ENCODE measurements at places on chromosomes 7 and 10. TPM values are rescaled to one million over a fixed set of nuclear protein-coding genes. Genes with fewer than 3 reads are reported as not detected.
A peak's percentile ranks its signal among the peaks of the same experiment; 100 is the strongest.

DNA sequence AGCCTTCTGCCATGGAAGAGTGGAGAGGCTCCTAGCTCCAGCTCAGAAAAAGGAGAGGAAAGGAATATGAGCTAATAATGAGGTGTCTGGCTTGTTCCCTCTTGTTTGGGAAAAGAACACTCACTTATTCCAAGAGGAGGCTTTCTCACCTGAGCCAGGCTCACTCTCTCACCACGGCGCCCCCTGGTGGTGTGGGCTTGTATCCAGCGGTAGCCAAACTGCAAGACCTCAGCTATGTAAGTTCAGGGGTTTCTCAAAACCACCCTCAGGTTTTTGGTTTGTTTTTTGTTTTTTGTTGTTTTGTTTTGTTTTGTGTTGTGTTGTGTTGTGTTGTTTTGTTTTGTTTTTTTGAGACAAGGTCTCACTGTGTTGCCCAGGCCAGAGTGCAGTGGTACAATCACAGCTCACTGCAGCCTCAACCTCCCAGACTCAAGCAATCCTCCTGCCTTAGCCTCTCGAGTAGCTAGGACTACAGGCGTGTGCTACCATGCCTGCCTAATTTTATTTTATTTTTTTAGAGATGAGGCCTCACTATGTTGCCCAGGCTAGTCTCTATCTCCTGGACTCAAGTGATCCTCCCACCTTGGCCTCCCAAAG, 124.0 kb downstream of the TMEM130 start:
- no peaks in the 10 kb centered on the region for H3K4me1 ChIP-seq
- H3K27ac ChIP-seq: no peak overlapping the region
- peak; percentile 93 for DNase-seq

GRCh38 chr10:99908512-99908911, 101.2 kb downstream of the DNMBP start:
- H3K36me3 ChIP-seq: peaks cover 56% of the 10 kb centered on the region
- no peak for DNase-seq
- H3K4me1 ChIP-seq: peaks cover 3% of the 10 kb centered on the region
- no peak overlapping the region for H3K27ac ChIP-seq

DNA sequence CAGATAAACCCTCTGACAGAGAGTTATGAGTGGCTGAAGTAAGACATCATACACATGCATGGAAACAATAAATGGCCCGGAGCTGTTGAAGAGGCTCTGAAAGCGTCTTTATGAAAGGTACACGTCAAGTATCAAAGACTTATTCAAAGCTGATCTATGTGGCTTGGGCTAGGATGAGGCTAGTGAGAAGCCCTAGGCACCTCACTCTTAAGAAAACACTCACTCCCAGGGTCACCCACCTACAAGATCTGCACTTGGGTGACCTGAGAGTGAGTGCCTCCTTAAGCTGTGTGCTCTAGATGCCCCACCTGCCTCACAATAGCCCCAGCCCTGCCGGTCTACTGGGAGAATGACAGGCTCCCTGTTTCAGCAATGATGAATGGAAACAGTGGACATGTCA, 1.1 kb upstream of the GIMAP1 start:
- peaks cover 10% of the 10 kb centered on the region for H3K36me3 ChIP-seq
- H3K27ac ChIP-seq: peak overlapping the region; percentile 79
- no peaks in the 10 kb centered on the region for H3K27me3 ChIP-seq
- no peak overlapping the region for H3K4me3 ChIP-seq
- no peak for DNase-seq
- peaks cover 26% of the 10 kb centered on the region for H3K4me1 ChIP-seq

Gene SH2B2
- total RNA-seq: 5.7 TPM

- H3K27me3 ChIP-seq: no peaks in the 10 kb centered on the region
- peaks cover 10% of the 10 kb centered on the region for H3K4me1 ChIP-seq
- H3K4me3 ChIP-seq: no peak overlapping the region
- H3K27ac ChIP-seq: no peak overlapping the region
- no peak for DNase-seq
Observed at GRCh38 chr7:17293481-17293880, 5.0 kb upstream of the AHR start.

GRCh38 chr7:40047661-40048060, 86.8 kb downstream of the MPLKIP start:
- no peak overlapping the region for H3K27ac ChIP-seq
- DNase-seq: no peak
- H3K36me3 ChIP-seq: no peaks in the 10 kb centered on the region
- H3K27me3 ChIP-seq: no peaks in the 10 kb centered on the region
- no peak overlapping the region for H3K4me3 ChIP-seq
- H3K4me1 ChIP-seq: no peaks in the 10 kb centered on the region

GRCh38 chr7:83517035-83517700, 131.8 kb downstream of the SEMA3E start:
- no peak overlapping the region for H3K27ac ChIP-seq
- no peaks in the 10 kb centered on the region for H3K27me3 ChIP-seq
- no peak for DNase-seq
- no peak overlapping the region for H3K4me3 ChIP-seq
- no peaks in the 10 kb centered on the region for H3K36me3 ChIP-seq

Gene ANKRD61
- 0.29 TPM for total RNA-seq

DNA sequence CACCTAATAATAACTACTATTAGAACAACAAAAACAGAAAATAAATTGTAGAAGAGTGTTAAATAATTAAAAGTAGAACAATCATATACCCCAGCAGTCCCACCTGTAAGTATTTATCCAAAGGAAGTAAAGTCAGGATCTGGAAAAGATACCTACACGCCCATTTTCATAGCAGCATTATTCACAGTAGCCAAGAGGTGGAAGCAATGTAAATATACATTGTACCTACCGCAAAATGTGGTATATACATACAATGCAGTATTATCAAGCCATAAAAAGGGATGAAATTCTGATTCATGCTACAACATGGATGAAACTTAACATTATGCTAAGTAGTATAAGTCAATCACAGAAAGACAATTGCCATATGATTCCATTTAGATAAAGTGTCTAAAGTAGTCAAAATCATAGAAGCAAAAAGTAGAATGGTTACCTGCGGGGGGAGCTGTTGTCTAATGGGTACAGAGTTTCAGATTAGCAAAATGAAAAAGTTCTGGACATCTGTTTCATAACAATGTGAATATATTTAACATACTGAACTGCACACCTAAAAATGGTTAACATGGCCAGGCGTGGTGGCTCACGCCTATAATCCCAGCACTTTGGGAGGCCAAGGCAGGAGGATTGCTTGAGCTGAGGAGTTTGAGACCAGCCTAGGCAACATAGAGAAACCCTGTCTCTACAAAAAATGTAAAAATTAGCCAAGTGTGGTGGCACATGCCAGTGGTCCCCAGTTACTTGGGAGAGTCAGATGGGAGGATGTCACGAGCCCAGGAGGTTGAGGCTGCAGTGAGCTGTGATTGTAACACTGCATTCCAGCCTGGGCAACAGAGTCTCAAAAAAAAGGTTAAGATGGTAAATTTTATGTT, 6.0 kb upstream of the TMED4 start:
- no peak overlapping the region for H3K4me3 ChIP-seq
- H3K36me3 ChIP-seq: no peaks in the 10 kb centered on the region
- DNase-seq: no peak
- no peak overlapping the region for H3K27ac ChIP-seq
- H3K4me1 ChIP-seq: peaks cover 6% of the 10 kb centered on the region

DNA sequence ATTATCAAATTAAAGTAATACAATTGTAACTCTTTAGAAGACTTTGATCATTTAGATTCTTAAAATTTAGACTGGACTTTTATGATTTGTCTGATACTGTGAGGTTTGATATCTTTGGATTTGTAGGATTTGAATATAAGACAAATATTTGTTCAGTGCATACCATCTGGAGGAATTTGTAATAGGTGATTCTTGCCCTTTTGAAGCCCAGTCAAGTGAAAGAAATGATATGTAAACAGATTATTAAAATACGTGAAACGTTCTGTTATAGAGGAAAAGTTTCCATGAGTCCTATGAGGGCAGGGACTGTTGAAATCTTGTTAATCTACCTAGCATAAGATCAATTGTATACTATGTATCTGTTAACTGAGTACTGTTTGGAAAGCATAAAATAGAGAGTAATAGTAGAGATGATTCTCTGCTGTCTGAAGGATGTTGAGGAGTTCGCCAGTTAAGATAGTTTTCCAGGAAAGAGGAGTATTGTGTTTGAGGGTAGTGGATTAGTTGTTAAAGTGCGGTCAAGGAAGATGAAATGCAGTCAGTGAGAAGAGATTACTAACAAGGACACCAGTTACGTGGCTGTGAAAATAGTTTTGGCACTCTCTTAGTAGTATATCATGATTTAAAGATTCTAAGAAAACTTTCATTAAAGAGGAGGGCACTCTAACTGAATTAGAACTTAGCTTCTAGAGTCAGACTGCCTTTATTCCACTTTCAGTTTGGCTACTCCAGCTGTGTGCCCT, 14.4 kb downstream of the PDCD4 start:
- no peak overlapping the region for H3K4me3 ChIP-seq
- H3K36me3 ChIP-seq: no peaks in the 10 kb centered on the region
- peaks cover 4% of the 10 kb centered on the region for H3K4me1 ChIP-seq
- H3K27me3 ChIP-seq: no peaks in the 10 kb centered on the region
- no peak for DNase-seq

Gene TMEM236
- 2.4 TPM for total RNA-seq

Gene HYAL4
- total RNA-seq: not detected

GRCh38 chr7:27964820-27965219, 215.8 kb downstream of the JAZF1 start:
- no peaks in the 10 kb centered on the region for H3K27me3 ChIP-seq
- no peak for DNase-seq
- H3K4me1 ChIP-seq: no peaks in the 10 kb centered on the region
- H3K36me3 ChIP-seq: no peaks in the 10 kb centered on the region
- H3K27ac ChIP-seq: no peak overlapping the region

GRCh38 chr10:17787087-17787961, 21.8 kb upstream of the MRC1 start:
- H3K27me3 ChIP-seq: no peaks in the 10 kb centered on the region
- no peaks in the 10 kb centered on the region for H3K36me3 ChIP-seq
- H3K27ac ChIP-seq: no peak overlapping the region
- no peaks in the 10 kb centered on the region for H3K4me1 ChIP-seq
- no peak overlapping the region for H3K4me3 ChIP-seq
- no peak for DNase-seq

- no peak overlapping the region for H3K27ac ChIP-seq
- peaks cover 5% of the 10 kb centered on the region for H3K4me1 ChIP-seq
- no peak for DNase-seq
- no peaks in the 10 kb centered on the region for H3K27me3 ChIP-seq
- no peaks in the 10 kb centered on the region for H3K36me3 ChIP-seq
Observed at GRCh38 chr10:77109351-77109994, 528.1 kb downstream of the KCNMA1 start.

GRCh38 chr7:72476608-72477305, 64.6 kb upstream of the CALN1 start:
- H3K36me3 ChIP-seq: no peaks in the 10 kb centered on the region
- no peaks in the 10 kb centered on the region for H3K4me1 ChIP-seq
- DNase-seq: no peak
- H3K27me3 ChIP-seq: no peaks in the 10 kb centered on the region

DNA sequence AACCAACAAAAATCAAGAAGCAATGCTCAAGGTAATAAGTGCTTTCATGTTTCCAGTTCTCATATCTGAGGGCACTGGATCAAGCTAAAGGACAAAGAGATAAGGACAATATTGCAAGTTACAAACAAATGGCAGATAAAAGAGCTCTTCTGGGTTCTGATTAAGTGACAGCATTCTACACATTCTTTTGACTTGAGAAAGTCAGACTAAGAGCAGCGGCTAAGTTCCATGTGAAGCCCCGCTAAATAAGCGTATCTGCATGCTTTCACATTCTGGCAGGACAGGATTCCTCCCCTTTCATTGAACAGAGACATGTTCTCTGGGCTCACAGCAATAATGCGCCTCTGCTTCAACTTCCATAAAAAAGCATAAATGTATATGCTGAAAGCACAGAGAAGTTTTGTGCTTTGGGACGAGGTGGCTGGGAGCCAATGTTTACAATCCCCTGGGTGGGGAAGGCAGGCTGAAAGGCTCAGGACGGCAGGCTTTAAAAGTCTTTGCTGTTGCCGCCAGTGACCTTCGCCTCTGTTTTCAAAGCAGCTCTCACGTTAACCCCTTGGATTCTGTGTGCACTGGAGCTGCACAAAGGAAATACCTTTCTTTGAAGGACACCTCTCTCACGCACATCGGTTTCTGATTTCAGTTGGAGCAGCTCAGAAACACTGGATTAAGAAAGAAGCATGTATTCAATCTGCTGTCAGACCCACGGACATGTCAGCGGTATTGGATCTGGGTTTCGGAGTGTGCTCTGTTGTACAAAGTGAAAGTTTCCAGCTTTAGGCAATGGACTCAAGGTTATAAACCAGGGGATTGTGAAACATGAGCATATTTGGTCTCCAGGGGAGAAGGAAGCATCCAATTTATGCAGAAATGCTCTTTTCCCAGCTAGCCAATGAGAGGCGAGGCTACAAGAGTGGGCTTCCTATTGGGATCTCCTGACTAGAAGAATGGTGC, 105.4 kb upstream of the FAM133B start:
- H3K4me3 ChIP-seq: peak overlapping the region; percentile 28
- H3K36me3 ChIP-seq: no peaks in the 10 kb centered on the region
- H3K27ac ChIP-seq: peak overlapping the region; percentile 82
- H3K4me1 ChIP-seq: peaks cover 9% of the 10 kb centered on the region

Gene DENND10
- total RNA-seq: 37.4 TPM

DNA sequence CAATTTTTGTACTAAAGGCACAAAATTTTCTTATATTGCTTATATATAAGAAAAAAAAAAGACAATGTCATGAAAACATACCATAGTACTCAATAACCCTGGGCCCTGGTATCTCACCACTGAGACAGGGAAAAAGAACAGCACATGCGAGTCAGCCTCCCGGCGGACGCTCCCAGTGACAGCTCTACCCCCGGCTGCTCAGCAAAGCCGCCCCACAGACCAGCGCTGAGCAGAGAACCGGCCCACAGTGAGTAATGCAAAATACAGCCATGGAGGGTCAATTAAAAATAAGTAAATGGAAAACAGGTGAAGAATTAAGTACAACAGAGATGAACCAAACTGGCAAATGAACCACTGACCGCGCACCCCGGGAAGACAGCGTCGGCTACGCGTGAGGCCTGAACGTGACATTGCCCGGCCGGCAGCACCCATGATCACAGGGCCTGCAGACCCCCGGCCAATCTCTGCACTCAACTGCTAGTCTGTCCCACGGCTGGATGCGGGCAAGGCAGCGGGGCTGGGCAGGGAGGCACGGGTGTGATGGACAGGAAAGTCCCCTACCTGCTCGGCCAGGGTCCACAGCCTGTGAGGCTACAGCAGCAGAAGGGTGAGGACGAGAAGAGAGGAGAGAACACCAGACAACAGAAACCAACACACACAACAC, 175.9 kb downstream of the ZMYND11 start:
- H3K27me3 ChIP-seq: no peaks in the 10 kb centered on the region
- no peak overlapping the region for H3K4me3 ChIP-seq

GRCh38 chr10:74300666-74301065, 149.6 kb downstream of the ADK start:
- no peaks in the 10 kb centered on the region for H3K27me3 ChIP-seq
- H3K36me3 ChIP-seq: no peaks in the 10 kb centered on the region
- H3K27ac ChIP-seq: no peak overlapping the region
- no peak overlapping the region for H3K4me3 ChIP-seq

GRCh38 chr10:11515596-11516430, 95.6 kb downstream of the USP6NL start:
- no peak overlapping the region for H3K4me3 ChIP-seq
- peak; percentile 76 for DNase-seq
- H3K27me3 ChIP-seq: no peaks in the 10 kb centered on the region
- H3K36me3 ChIP-seq: no peaks in the 10 kb centered on the region

- no peaks in the 10 kb centered on the region for H3K4me1 ChIP-seq
- H3K36me3 ChIP-seq: no peaks in the 10 kb centered on the region
- no peak overlapping the region for H3K4me3 ChIP-seq
- H3K27me3 ChIP-seq: no peaks in the 10 kb centered on the region
- no peak overlapping the region for H3K27ac ChIP-seq
Observed at GRCh38 chr10:86678999-86679792, 10.9 kb downstream of the LDB3 start.
